ENCODE measurements at places on chromosomes 1 and 21. TPM values are rescaled to one million over a fixed set of nuclear protein-coding genes. Genes with fewer than 3 reads are reported as not detected.

NME7 gene
- total RNA-seq, result 23.5 TPM

DNA sequence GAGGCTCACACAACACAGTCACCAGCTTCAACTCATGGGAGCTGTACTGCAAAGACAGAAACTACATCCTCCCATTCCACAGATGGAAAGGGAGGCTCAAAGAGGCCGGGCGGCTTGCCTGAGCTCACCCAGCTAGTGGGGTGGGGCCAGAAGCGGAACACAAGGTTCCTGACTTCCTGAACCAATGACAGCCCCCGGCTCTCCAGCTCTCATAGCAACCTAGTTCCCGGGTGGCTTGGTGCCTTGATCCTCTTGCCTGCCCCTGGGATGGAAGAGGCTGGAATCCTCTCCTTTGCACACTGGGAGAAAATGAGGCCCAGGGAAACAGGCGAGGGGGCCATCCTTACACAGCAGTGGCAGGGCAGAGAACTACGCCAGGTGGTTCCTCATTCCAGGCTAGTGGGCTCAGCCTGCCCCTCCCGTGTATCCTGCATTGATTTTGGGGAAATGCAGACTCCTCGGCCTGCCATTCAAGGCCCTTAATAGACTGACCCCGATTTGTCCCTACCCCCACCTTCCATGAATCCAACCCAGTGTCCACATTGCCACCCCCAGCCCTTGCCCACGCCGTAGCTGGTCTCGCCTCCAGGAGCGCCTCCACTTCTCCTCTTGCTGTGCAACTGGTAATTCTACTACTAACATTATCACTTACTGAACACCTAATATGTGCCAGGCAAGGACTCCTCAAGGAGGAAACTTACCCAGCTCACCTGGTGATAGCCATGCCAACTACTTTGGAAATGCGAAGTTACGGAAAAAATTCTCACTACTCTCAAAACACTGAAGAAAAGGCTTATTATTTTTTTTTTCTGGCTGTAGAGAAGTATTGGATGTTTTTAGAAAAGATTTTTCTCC, 5.0 kb downstream of the RAP1GAP start:
- peak; percentile 18 for DNase-seq

MSH4 gene
- not detected for total RNA-seq

- DNase-seq, result no peak
Observed at GRCh38 chr1:28751315-28752060, 14.7 kb downstream of the YTHDF2 start.

GRCh38 chr1:185663332-185663731, 70.9 kb upstream of the HMCN1 start:
- no peak for DNase-seq

DNA sequence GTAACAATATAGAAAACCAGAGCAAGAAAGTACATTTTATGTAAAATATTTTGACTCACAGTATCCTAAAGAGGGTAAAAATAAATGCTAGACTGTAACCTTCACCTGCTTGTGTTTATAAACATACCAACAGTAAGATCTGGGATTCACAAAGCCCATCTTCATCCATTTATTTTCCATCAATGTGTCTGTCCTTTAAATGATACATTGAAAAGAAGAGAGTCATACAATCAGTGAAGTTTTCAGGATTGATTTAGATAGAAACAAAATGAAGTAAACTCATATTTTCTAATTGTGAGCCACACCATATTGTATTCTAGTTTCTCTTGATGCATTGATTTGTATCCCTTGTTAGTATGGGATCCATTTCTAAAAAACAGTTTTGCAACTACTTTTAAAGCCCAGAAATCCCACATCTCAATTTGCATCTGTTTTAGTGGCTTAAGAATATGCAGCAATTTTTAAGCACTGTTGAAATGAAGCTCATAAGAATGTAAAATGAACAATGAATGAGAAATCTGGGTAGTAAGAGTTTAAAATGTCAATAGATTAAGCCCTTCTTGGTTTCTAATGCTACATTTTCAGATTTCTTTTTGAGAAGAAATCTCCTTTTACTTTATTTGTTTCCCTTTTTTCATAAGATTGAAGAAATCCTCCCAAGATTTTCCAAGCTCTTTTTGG, 548.1 kb upstream of the ADGRL2 start:
- no peak for DNase-seq

ZSWIM5 gene
- total RNA-seq, result 5.8 TPM

GPR37L1 gene
- 0.06 TPM for total RNA-seq

TMPRSS15 gene
- not detected for total RNA-seq

SYTL1 gene
- total RNA-seq, result 7.9 TPM

DNA sequence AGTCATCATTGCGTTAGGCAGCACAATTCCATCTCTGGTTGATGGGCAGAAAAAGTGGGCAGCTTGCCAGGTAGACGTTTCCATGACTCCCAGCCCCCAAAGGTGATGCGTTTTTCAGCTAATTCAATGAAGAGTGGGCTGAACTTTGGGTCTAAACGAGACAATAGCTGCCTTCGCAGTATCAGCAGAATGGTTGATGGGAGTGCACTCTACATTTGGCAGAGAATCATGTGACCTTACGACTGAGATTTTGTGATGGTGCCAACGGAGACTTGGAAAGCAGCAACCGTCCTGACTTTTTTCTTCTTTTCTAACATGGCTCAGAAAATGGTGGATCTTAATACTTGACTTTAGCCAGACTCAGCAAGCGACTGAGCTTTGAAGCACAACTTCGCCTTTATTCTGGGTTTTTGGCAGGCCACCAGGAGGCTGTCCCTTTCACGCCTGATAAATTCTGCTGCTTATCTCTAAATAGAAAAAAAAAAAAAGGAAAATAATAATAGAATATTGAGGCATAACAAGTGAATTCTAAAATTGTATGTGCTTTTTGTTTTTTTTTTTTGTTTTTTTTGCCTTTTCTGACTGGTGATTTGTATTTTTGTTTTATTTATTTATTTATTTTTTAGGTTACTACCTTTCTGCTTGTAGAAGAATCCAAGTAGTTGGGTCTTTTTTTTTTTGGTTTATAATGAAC, 804.8 kb downstream of the USP25 start:
- DNase-seq, result no peak

DNA sequence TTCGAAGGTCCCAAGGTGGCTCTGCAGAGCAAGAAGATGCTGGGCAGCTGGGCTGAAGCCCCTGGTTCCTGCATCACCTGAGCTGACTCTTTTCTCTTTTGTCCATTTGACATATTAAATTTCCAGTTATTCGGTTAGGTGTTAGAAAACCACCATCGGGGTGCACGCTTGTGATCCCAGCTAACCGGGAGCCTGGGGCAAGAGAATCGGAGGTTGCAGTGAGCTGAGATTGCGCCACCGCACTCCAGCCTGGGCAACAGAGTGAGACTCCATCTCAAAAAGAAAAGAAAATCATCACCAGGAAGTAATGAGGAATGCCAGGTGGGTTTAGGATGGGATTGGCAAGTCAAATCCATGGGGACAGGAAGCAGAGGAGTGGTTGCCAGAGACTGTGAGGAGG, 76.3 kb upstream of the ZC3H12A start:
- DNase-seq, result no peak

- no peak for DNase-seq
Observed at GRCh38 chr1:248670003-248670402, 14.7 kb upstream of the OR2T27 start.

DNA sequence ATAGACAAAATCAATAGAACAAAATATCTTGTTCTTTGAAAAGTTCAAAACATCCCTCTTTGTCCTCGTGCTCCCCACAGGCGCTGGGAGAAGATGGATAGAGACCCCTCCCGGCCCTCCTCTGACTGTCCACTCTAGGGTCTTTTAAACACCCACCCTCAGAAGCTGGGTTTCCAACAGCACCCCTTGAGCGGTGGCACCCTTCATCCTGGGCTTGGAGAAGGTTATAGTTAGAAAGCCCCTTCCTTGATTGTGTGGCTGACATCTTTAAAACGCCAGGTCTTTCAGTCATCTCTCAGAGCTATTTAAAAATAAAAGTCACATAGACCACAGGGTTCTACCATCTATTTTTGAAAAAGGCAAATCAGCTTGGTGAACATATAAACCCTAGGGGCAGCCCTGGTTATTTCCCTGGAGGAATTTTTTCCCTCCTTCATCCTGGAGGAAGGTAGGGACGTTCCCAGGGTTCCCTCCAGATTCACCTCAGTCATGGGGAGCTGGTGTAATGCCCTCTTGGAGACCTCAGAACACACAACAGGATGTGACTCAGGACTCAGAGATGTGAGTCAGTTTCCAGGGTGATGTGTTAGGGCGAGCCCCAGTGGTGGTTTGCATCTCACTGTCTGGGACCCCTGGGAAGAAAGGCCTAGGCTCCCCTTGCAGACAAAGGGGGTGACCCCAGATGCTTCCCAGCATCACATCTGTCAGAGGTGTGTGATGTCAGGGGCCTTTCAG, 138.5 kb downstream of the CLIC6 start:
- no peak for DNase-seq

CFAP74 gene
- total RNA-seq, result not detected

- no peak for DNase-seq
Observed at GRCh38 chr1:39110325-39110851, 84.2 kb downstream of the NDUFS5 start.

GRCh38 chr1:43056981-43057391, 98.3 kb upstream of the SLC2A1 start:
- DNase-seq, result no peak

DNA sequence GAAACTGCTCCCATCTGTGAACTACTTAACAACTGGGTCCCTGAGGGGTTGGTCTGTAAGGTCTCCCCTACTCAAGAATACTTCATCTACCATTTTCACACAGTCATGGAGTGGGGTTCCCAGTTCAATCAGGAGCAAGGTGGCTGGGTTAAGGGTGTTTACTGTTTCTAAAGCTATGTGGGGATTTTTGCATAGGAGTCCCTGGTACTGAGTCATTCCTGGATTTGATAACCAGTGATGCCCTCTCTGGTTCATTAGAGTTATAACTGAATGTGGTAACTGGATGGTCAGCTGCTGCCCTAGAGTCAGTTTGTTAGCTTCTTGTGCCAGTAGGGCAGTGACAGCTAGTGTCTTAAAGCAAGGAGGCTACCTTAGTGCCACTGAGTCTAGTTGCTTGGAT, 29.4 kb upstream of the KCNJ15 start:
- DNase-seq, result no peak

DNA sequence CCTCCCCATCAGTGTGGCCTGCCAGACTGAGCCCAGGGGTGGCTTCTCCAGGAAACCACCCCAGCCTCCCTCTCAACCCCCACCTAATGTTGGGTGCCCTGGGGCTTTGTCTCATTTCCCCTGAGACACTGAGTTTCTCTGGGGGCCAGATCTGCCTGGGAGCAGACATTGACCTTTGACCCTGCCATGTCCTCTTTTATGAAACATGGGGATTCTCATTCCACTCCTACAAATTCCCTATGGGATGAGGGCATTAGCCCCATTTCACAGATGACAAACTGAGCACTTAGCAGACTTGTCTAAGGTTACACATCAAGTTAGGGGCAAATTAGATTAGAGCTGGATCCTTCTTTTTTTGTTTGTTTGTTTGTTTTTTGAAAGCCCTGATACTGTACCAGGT, 24.1 kb downstream of the RHBG start:
- no peak for DNase-seq

DNA sequence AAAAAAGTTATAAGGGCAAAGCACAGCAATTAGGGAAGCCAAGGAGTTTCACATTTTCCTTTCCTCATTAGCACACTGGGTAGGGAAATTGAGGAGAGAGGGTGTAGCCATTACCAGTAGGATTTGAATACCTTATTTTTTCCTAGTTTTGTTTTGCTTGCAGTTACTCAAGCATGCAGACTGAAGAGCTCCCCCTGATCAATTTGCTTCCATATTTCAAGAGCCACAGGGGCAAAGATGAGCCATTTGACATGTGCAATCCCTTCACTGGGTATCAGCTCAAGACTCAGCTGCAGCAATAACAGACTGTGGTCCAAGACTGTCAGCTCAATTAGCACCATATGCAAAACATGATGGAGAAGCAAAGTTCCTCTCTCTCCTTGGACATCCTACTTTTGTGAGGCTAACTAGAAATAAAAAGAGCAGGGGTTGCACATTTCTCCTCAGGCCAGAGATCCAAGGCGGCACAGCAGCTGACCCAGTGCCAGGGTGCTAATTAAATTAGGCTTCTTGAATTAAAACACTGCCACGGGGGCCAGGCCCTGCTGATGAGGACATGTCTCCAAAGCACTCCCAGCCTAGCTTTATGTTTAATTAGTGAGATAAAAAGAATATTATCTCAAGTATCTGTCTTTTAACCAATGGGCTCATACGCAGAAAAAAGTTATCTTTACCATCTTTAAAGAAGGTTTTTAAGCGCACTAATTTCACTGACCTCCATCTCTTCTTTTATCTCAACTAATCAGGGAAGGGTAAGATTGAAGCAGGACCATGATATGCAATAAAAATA, 36.7 kb upstream of the LRRC53 start:
- DNase-seq, result no peak

GRCh38 chr1:166956872-166957271, 18.5 kb downstream of the ILDR2 start:
- no peak for DNase-seq

DNA sequence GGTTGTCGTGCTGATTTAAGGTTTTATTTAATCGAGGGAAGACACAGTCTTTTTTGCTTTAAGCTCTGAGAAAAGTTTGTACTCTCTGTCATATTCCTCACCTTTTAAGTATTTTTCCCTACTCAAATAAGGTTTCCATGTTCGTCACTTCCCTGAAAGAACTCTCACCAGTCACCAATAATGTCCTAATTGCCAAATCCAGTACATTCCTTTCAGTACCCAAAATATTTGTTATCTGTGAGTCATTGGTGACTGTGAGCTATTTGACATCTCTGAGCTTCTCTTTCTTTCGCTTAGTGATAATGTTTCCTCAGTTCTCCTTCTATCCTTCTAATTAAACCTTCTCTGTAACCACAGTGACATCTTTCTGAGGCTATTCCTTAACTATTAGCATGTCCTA, 874.2 kb upstream of the ADGRL2 start:
- DNase-seq, result no peak

DNA sequence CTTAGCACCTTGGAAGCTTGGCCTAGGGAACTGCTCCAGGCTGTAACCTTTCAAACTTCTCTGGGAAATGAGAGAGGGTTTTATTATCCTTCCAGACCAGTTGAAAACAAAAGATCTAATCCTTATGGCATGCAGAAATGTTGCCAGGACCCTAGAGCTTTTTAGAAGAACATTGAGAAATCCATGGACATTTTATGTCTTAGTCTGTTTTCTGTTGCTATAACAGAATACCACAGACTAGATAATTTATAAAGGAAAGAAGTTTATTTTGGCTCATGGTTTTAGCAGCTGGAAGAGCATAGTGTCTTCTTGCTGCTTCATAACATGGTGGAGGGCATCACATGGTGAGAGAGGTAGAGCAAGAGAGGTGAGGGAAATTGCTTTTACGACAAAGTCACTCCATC, 25.8 kb downstream of the OSBPL9 start:
- DNase-seq, result no peak

TSPAN2 gene
- 19.7 TPM for total RNA-seq

GRCh38 chr1:37660664-37661063, 26.0 kb upstream of the RSPO1 start:
- peak; percentile 48 for DNase-seq

GRCh38 chr1:205324781-205325180, 3.2 kb upstream of the NUAK2 start:
- DNase-seq, result peak; percentile 43

Data from neural progenitor cell (in vitro differentiated cells).